ENCODE measurements at places on chromosomes 5 and 9. TPM values are rescaled to one million over a fixed set of nuclear protein-coding genes. Genes with fewer than 3 reads are reported as not detected.
A peak's percentile ranks its signal among the peaks of the same experiment; 100 is the strongest.

The MAST4 gene
- total RNA-seq, result 50.8 TPM

The TERT gene
- total RNA-seq, result 4.3 TPM

The CBY3 gene
- not detected for total RNA-seq

The AP3S1 gene
- 65.3 TPM for total RNA-seq

The WNT8A gene
- total RNA-seq, result not detected

The ZFP37 gene
- 7.9 TPM for total RNA-seq

The DHFR gene
- 45.4 TPM for total RNA-seq

The PCDHAC2 gene
- total RNA-seq, result 1.9 TPM

The FOXD4 gene
- 0.50 TPM for total RNA-seq

The IL3 gene
- not detected for total RNA-seq

The FRRS1L gene
- total RNA-seq, result 4.9 TPM

GRCh38 chr9:124355941-124356744, 59.1 kb downstream of the PSMB7 start:
- peaks cover 9% of the 10 kb centered on the region for H3K36me3 ChIP-seq
- DNase-seq, result no peak
- H3K4me1 ChIP-seq, result peaks cover 3% of the 10 kb centered on the region
- H3K27ac ChIP-seq, result peak overlapping the region; percentile 65

- DNase-seq, result peak; percentile 22
- H3K27ac ChIP-seq, result no peak overlapping the region
- H3K27me3 ChIP-seq, result no peaks in the 10 kb centered on the region
- H3K4me1 ChIP-seq, result peaks cover 12% of the 10 kb centered on the region
- H3K4me3 ChIP-seq, result no peak overlapping the region
Observed at GRCh38 chr9:118059484-118060278, 355.5 kb downstream of the TLR4 start.

- H3K27ac ChIP-seq, result no peak overlapping the region
- H3K4me1 ChIP-seq, result no peaks in the 10 kb centered on the region
- no peak overlapping the region for H3K4me3 ChIP-seq
- DNase-seq, result no peak
- H3K36me3 ChIP-seq, result no peaks in the 10 kb centered on the region
Observed at GRCh38 chr5:16104961-16105360, 74.6 kb downstream of the MARCHF11 start.

- no peak overlapping the region for H3K4me3 ChIP-seq
- H3K27ac ChIP-seq, result no peak overlapping the region
- no peaks in the 10 kb centered on the region for H3K36me3 ChIP-seq
- H3K4me1 ChIP-seq, result no peaks in the 10 kb centered on the region
Observed at GRCh38 chr5:6396836-6397535, 18.6 kb upstream of the MED10 start.

GRCh38 chr5:96671441-96671840, 9.3 kb downstream of the CAST start:
- H3K4me3 ChIP-seq, result no peak overlapping the region

- no peak overlapping the region for H3K4me3 ChIP-seq
- H3K36me3 ChIP-seq, result peaks cover 23% of the 10 kb centered on the region
- no peak for DNase-seq
Observed at GRCh38 chr5:80686757-80687156, 32.0 kb upstream of the DHFR start.

DNA sequence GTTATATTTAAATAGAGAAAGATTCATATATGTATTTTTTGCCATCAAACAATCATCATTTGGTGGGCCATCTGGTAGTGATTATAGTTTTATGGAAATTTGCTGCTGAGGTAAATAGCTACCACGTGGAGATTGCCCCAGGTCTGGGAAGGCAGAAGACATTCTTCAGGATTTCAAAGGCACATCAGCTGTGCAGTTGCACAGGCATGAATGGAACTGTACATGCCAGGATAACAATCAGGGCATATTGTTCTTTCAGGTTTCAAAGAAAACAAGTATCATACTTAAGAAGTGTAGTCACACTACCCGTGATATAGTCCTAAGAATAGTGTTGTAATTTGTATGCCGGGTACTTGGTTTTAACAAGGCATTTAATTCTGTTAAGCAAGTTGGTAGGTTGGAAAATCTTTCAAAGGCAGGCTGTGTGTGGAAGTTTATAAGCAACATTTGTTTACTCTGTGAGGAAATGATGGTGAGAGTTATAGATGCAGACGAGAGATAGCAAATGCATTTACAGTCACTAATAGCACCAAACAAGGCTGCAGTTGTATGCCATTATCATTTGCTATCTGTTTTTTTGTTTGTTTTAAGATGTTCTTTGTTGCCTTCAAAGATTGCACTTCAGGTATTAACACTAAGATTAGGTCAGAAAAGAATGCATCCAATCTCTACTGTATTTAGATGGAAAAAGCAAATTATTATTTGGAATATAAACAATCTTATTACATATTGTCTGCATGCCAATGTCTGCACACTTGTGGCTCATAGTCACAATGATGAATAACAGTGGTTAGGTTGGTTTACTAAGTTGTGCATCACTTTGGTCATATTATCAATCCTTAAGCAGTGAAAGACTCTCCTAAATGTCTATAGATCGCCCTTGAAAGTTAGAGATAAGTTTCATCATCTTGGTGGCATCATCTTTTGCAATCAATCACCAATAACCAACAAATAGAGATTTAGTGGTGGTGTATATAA, 55.3 kb downstream of the RPS23 start:
- no peak overlapping the region for H3K27ac ChIP-seq
- no peak overlapping the region for H3K4me3 ChIP-seq
- no peaks in the 10 kb centered on the region for H3K27me3 ChIP-seq
- peaks cover 1% of the 10 kb centered on the region for H3K4me1 ChIP-seq
- DNase-seq, result no peak

DNA sequence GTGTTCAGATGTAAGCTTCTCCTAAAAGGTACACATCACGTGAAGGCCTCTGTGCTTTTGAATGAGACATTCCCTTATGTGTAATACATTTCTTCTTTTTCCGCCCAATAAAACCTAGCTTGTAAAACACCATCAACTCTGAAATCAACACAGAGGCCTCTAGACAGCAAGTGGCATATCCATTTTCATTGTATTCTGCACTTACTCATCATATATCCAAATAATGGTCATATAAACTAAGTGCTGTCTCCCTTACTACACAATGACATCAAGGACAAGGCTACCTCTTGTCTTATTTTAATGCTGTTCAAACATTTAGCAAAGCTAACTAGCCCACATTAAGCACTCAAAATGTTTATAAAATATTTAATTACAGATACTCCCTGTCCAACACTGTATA, 108.5 kb downstream of the ELAVL2 start:
- no peak for DNase-seq
- H3K4me1 ChIP-seq, result peaks cover 5% of the 10 kb centered on the region
- no peak overlapping the region for H3K27ac ChIP-seq
- H3K36me3 ChIP-seq, result no peaks in the 10 kb centered on the region
- H3K4me3 ChIP-seq, result no peak overlapping the region
- no peaks in the 10 kb centered on the region for H3K27me3 ChIP-seq

- DNase-seq, result no peak
- no peak overlapping the region for H3K27ac ChIP-seq
- no peaks in the 10 kb centered on the region for H3K4me1 ChIP-seq
Observed at GRCh38 chr5:40436535-40437237, 243.0 kb upstream of the PTGER4 start.

GRCh38 chr5:133404724-133405123, 207.6 kb downstream of the FSTL4 start:
- H3K4me3 ChIP-seq, result no peak overlapping the region
- H3K27ac ChIP-seq, result peak overlapping the region; percentile 12
- peaks cover 6% of the 10 kb centered on the region for H3K4me1 ChIP-seq
- H3K27me3 ChIP-seq, result no peaks in the 10 kb centered on the region
- H3K36me3 ChIP-seq, result no peaks in the 10 kb centered on the region
- DNase-seq, result no peak
